ENCODE measurements at places on chromosomes 2 and 18. TPM values are rescaled to one million over a fixed set of nuclear protein-coding genes. Genes with fewer than 3 reads are reported as not detected.

- no peak for DNase-seq
Observed at GRCh38 chr2:180374502-180375281, 367.6 kb upstream of the CWC22 start.

DNA sequence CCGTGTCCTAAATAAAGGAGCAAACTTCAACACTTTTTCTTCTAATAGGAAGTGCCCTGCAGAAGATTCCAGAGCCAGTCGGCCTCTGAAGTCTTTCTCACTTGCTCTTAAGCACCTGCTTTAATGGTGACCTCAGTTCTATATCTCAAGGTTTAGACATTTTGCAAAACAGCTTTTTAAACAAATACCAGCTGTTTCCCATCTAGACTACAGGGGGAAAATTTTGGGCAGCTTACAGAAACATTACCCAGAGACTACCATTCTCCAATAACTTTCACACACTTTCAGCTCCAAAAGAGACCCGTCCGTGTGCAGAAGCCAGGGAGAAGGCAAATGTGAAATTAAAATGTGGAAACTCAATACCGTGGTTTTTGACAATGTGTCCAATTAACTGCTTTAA, 285.3 kb upstream of the CCDC68 start:
- no peak for DNase-seq

GRCh38 chr2:225070811-225071210, 28.5 kb upstream of the DOCK10 start:
- no peak for DNase-seq

- DNase-seq = no peak
Observed at GRCh38 chr2:213057977-213058376, 93.4 kb downstream of the IKZF2 start.

Gene NR4A2
- total RNA-seq = 2.3 TPM

Gene POTEI
- total RNA-seq = not detected

Gene ARMC9
- total RNA-seq = 23.4 TPM

Gene FIGN
- 3.1 TPM for total RNA-seq

Gene GGCX
- 30.6 TPM for total RNA-seq

DNA sequence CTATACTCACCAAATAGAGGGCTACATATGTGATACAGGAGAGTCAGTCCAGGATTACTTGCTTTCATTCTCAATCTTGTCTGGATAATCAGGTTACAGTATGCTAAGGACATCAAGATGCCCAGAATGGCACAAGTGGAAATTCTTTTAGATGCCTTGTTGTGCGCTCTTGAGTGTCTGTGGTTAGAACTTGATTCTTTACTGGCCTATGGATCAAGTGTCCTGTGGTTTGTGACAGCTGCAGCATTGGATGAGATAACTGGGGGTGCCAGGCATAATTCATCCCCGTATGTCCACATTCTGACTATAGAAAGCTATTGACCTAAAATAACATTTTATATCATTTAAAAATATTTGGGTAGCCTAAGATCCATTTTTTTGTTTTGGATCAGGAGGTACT, 40.1 kb downstream of the CDC42EP3 start:
- DNase-seq = no peak

DNA sequence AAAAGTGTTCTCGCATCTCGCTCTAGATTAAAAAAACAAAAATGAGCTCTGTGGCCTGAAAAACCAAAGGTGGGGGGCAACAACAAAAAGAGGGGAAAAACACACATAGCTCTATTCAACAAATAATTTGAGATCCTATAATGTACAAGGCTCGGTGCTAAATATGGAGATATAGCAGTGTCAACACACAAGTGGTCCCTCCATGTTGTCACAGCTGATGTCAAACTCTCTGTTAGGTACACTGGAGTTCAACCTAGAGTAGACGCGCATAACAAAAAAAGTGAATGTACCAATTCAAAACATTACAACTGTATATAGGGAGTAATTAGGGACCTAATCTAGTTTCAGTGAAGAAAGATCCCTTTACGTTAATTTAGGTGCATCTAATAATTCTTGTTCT, 5.9 kb downstream of the NCL start:
- no peak for DNase-seq

GRCh38 chr2:150732064-150732463, 244.6 kb upstream of the RND3 start:
- DNase-seq = no peak

Gene GTF3C2
- total RNA-seq = 69.8 TPM

DNA sequence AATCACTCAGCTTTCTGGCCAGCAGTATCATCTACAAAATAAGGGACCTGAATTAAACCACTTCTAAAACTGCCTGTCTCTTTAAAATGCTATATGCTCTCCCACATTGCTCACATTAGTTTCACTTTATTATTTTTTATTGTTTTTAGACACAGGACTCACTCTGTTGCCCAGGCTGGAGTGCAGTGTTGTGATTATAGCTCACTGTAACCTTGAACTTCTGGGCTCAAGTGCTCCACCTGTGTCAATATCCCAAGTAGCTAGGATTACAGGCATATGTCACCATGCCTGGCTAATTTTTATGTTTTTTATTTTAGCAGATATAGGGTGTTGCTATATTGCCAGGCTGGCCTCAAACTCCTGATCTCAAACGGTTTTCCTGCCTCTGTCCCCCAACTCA, 591.3 kb upstream of the ZNF804A start:
- no peak for DNase-seq

DNA sequence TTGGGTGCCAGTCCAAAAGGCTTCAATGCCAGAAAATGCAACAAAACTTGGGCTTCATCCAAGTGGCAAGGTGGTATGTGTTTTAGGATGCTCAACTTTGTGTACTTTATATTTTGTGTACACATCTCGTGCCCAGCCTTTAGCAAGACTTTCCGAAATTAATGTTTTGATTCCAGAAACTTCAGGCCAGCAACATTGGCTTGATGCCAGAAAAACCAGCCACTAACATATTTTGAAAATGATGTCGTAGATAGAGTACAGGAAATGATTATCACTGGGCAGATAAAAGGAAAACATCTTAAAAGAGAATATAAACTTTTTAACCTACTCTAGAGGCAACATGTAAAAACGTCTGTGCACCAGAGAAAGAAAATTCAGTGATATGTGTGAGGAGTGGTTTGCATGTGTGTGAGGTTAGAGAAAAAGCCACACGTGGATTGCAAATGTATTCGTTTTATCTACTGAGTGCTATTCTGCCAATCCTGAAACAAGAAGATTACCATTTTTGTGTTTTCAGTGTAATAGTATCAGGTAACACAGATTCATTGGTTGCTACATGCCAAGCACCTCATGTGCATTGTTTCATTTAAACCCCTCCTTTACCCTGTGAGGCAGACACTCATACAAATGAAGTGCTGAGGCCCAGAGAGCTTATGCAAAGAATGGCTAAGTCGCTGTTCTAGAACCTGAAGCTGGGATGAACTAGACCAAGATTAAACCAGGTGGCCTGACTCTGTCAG, 264.8 kb downstream of the C1D start:
- DNase-seq = no peak

Gene AQP12A
- total RNA-seq = not detected

DNA sequence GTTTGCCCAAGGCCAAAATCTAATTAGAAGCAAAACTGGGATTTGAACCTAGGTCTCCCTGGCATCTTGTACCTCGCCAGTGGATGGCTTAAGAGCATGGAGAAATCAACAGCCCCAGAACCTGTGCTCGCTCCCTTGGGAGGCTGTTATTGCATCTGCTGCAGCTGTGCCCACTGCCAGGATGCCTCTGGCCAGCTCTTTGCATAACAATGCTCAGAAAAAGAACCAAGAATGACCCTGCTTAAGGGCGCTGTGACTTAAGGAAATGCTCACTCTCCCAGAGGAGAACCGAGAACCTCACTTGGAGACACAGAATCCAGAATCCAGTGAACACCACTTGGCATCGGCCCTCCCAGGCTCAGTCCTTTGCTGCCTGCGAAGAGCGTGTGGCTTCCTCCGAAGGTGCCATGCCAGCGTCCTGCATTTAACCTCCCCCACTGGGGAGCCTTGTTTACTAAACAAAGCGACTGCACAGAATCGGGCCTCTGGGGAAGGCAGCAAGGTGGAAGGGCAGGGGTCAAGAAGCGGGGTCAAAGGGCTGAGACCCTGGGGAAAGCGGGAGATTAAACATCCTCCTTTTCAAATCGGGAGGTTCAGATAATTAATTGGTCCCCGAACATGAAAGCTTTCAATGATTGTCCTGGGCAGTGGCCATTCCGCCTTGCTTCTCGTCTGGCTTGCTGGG, 71.0 kb upstream of the BOD1L2 start:
- no peak for DNase-seq

Gene CRYGC
- total RNA-seq = not detected

GRCh38 chr2:239444626-239445577, 44.1 kb upstream of the HDAC4 start:
- no peak for DNase-seq

DNA sequence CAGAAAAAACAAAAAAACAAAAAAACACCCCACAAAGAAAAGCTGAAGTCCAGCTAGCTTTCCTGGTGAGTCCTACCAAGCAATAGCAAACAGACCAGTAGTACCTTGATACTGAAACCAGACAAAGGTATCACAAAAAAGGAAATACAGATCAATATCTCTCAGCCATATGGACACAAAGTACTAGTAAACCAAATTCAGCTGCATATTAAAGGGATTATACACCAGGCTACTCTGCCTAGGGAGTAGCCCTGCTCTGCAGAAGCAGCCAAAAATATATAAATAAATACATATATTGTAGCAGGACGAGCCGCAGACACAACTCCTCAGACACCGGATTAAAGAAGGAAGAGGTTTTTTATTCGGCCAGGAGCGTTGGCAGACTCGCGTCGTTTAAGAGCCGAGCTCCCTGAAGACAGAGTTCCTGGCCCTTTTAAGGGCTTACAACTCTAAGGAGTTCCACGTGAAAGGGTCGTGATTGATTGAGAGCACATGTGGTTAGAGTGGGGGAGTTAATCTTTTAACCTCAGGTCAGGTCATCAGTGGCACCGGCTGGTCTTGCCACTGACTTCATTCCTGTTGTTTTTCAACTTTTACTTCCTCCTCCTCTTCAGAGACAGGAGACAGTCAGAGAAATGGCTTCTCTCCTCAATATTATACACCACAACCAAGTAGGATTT, 38.4 kb upstream of the DTNB start:
- no peak for DNase-seq

DNA sequence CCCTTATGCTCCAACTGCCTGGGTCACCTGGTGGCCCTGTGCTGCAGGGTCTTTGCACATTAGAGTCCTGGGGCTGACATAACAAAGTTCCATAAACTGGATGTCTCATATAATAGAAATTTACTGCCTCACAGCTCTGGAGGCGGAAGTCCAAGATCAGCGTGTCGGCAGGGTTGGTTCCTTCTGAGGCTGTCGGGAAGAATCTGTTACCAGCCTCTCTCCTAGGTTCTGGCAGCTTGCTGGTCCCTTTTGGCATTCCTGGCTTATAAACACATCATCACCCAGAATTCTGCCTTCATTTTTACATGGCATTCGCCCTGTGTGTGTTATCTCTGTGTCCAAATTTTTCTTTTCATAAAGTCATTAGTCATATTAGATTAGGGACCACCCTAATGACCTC, 170.5 kb downstream of the NDUFA10 start:
- DNase-seq = no peak

- DNase-seq = no peak
Observed at GRCh38 chr18:79248495-79249060, 147.2 kb upstream of the NFATC1 start.

GRCh38 chr2:126876631-126877030, 22.1 kb upstream of the TEX51 start:
- DNase-seq = no peak

DNA sequence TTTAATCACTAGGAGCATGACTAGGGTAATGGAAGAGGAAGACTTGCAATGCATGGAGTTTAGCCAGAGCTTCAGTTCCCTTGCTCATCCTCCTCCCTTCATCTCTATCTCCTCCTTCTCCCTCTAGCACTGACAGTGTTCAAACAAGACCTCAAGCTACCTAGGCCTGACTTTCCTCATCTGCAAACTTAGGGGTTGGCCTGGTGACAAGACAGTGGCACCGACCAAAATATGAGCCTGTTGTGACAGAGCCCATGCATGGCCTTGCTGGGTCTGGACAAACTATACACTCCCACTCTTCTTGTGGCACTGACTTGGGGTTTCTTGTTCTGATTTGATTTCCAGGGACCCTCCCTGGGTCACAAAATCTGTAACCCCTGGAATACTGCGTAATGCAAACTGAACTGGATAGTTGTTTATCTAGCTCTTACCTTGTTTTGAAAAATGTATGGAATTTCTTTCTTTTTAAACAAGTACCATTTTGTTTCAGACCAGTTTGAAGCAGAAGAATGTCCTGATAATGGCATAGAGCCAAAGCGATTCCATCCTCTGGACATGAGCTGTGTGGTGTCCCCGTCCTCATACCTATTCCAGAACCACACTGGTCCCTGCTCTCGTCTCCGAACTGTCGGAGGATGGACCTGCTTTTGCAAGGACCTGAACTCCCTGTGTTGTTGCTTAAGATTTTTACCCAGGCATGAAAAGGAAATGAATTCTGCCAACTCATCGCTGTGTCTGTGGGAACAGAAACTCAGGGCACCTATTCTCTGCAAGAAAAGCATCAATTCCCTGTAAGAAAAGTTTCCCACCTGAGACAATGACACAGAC, 33.4 kb upstream of the PPP4R1 start:
- peak; percentile 57 for DNase-seq

Gene ANKRD44
- total RNA-seq = 3.4 TPM

- no peak for DNase-seq
Observed at GRCh38 chr2:173016451-173016850, 59.2 kb upstream of the MAP3K20 start.

GRCh38 chr2:164710837-164711765, 89.8 kb upstream of the GRB14 start:
- DNase-seq = no peak

DNA sequence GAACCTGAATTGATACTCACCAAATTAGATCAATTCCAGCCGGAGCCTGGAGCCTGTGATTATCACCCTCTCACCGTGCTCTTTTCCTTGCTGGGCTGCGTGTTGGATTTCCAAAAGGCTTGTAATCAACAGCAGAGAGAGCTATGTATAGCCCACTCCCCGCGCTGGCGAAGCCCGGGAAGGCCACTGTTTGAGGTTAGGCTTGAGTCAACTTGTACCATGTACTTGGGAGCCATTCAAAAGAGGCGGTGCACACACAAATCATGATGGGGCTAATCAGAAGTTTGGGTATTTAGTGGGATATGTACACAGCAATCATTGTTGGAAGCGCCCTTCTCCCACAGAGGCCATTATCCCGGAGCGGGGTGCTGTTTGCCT, 151.6 kb downstream of the GLI2 start:
- no peak for DNase-seq

Gene REG1A
- not detected for total RNA-seq

GRCh38 chr2:226080334-226080733, 680.8 kb downstream of the NYAP2 start:
- DNase-seq = no peak

GRCh38 chr2:137096693-137097092, 331.3 kb downstream of the THSD7B start:
- no peak for DNase-seq

GRCh38 chr2:234550511-234551107, 53.7 kb upstream of the ARL4C start:
- peak; percentile 74 for DNase-seq

Gene ZNF892
- 3.1 TPM for total RNA-seq

Gene KHK
- total RNA-seq = 10.4 TPM

Gene SLC19A3
- total RNA-seq = 4.5 TPM

Gene HTR2B
- total RNA-seq = not detected
